ENCODE measurements at places on chromosomes 16 and 17.

- peak; percentile 51 for DNase-seq
Observed at GRCh38 chr16:66740010-66740409, 11.4 kb downstream of the DYNC1LI2 start.

- DNase-seq: no peak
Observed at GRCh38 chr16:23837553-23838308, 1.9 kb downstream of the PRKCB start.

DNA sequence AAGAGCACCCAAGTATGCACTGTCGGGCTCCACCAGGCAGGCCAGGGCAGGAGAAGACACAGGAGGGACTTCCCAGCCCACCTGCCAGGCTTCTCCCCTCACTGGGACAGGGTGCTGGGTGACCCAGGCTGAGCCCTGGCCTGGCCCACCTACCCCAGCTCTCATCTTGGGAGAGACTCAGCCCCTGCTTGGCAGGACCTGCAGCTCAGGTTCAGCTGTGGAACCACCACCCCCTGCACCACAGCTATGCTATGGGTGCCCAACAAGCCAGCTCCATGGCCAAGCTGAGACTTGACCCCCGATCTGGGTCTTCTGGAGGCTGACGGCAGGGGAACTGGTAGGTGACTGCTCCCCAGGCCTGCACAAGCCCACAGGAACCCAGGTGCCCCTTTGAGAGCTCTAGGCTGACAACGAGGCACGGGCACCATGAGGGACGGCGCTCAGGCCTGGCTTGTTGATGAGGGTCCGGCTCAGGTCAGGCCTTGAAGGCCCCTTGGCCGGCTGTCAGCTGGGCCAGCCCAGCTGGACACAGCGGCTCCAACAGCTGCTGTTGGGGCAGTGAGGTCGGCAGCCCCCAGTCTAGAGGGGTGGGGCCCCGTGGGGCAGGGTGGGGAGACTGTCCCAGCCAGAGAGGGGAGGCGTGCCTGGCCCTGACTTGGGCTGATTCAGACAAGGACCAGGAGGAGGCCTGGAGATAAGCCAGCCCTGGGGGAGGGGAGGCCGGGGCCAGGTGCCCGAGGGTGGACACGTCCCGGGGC is 4.6 kb downstream of the RPUSD1 start:
- DNase-seq: peak; percentile 34

GRCh38 chr17:10217916-10218315 is 19.5 kb upstream of the GAS7 start:
- DNase-seq: peak; percentile 17

- peak; percentile 61 for DNase-seq
Observed at GRCh38 chr16:22641131-22641628, 130.5 kb downstream of the NPIPB5 start.

DNA sequence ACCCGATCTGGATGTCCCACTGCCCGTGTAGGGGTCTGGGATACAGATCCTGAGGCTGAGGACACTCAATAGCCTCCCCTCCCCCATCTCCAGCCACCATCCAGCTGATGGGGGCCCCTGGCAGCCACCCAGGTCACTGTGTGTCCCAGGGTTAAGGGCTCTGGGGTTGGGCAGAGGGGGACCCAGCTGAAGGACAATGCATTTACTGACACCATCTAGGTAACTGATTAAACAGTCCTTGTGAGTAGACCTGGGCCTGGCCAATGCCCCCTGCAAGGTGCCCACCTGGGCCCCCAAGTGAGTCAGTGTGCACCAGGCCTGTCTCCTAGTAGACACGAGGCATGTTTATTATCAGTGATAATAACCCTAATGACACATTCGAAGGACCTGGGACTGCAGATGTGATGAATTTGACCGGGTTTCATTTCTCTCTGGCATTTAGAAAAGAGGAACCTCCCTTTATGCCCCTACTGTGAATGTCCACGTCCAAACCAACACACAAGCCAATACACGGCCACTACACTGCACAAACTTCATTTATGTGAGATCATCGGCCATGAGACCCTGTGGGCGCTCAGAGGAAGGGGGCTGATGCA is 261.9 kb upstream of the FOXF1 start:
- no peak for DNase-seq

DNA sequence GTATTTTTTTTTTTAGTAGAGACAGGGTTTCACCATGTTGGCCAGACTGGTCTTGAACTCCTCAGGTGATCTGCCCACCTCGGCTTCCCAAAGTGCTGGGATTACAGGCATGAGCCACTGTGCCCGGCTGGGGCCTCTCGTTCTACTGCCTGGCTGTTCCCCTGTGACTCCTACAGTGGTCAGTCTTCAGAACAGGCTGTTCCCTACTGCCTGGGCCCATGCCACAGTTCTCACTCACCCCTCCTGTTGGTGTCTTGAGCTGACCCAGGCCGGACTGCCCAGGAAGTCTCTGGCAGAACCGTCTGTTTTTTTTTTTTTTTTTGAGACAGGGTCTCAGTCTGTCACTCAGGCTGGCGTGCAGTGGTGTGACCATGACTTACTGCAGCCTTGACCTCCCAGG is 3.3 kb downstream of the CDK3 start:
- DNase-seq: no peak

GRCh38 chr16:2084895-2085625 is 37.3 kb downstream of the TSC2 start:
- no peak for DNase-seq

DNA sequence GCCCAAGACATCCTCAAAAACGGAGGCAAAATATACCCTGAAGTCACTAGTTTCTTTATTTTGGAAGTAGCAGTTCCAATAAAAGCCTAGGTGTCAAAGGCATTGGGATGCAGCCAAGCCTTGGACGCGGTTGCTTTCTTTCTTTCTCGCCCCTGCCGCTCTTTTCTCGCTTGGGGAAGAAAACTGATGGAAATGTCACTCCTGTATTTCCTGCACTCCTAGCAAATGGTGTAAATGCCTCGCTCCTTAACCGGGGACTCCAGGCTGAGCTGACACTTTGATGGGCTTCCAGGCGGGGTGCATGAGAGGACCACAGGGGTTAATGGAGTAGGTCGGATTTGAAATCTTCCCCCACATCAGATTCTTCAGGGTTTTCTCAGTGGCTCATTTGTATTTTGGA is 114.1 kb downstream of the FOXL1 start:
- no peak for DNase-seq

- DNase-seq: peak; percentile 49
Observed at GRCh38 chr17:5237541-5238016, 2.9 kb upstream of the SCIMP start.

DNA sequence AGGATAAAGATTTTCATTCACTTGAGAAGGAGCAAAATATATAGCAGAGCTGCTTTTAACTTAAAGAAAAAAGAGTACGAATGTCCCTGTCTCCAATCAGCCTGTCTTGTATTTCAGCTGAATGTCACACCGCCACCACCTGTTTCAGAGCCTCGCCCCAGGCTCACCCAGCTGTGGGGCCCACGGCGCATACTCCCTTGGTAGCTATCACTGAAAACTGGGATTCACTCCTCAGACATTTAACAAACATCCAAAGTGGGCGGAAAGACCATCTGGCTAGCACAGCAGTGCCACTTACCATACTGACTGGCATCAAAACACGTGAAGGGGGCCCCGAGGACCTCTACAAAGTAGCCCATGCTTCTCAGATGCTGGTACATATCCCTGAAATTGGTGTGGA is 25.4 kb upstream of the SLC38A8 start:
- no peak for DNase-seq

GRCh38 chr16:29806099-29806579 is at the start of gene MAZ:
TSS of gene MAZ (plus strand) at chr16:29806529. CDS start at chr16:29806702, 173 bp downstream.
- DNase-seq: no peak

- no peak for DNase-seq
Observed at GRCh38 chr17:21378553-21378952, 2.4 kb downstream of the KCNJ12 start.

DNA sequence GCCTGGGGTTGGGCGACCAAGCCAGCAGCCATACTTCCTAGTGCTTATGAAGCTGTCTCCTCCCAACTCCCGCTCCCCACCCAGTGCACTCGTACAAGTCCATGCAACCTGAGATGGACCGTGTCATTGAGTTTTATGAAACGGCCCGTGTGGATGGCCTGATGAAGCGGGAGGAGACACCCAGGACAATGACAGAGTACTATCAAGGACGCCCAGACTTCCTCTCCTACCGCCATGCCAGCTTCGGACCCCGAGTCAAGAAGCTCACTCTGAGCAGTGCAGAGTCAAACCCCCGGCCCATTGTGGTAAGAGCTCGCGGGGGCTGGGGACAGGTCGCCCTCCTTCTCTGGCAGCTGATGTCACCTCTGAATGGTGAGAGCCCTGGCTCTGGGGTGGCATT is 11.0 kb upstream of the KATNB1 start:
- no peak for DNase-seq

GRCh38 chr17:42844271-42844670 is at the start of gene AOC2:
TSS of gene AOC2 (plus strand) at chr17:42844580. CDS start at chr17:42844627, 47 bp downstream.
- DNase-seq: peak; percentile 61

GRCh38 chr17:36063786-36064541 is at the start of gene CCL18:
TSS of gene CCL18 (plus strand) at chr17:36064272. CDS start at chr17:36064343, 71 bp downstream.
- no peak for DNase-seq

GRCh38 chr17:66492561-66493005 is 190.2 kb downstream of the PRKCA start:
- DNase-seq: peak; percentile 45
